IMR-90 (cell line): ENCODE measurements at places on chromosomes 13 and 19. TPM values are rescaled to one million over a fixed set of nuclear protein-coding genes. Genes with fewer than 3 reads are reported as not detected.

METTL21C gene
- total RNA-seq, result not detected in 2 replicates

CBLC gene
- total RNA-seq, result not detected in 2 replicates

NUCB1 gene
- 37.3 and 39.2 TPM in 2 replicates for total RNA-seq

GRAMD1A gene
- 11.1 and 11.4 TPM in 2 replicates for total RNA-seq

NDFIP2 gene
- total RNA-seq, result 25.8 and 48.9 TPM in 2 replicates

- DNase-seq, result no peak
These were observed 11.3 kb downstream of the NMRK2 start for GRCh38 chr19:3944018-3944721.

DNA sequence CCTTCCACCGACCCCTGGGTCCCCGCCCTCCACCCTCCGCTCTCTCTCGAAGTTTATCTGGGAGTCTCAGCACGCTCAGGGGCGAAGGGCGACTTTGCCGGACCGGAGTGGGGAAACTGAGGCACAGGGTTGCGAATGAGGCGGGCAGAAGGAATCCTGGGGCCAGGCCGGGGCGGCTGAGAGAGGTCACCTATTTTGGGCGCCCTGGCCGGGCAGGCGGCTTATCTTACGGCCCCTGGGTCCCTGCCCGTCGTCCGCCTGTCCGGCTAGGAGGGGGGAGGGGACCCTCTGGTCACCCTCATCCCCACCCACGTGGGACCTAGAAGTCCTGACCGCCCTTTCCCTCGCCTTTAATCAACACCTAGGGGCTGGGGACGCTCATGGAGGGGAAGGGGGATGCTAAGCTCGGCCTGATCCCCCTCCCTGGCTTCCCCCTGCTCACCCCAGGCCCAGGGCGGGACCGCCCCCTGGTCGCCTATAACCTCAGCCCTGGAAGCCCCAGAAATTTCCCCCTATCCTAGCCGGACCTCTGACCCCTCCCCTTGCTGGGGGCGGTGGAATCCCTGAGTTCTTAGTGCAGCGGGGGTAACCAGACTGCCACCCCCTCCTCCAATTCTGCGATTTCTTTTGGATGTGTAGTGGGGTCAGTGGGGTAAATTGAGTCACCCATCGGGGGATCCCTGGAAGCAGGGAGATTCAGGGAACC, 556 bp downstream of the TRIP10 start:
- no peak for DNase-seq

DNA sequence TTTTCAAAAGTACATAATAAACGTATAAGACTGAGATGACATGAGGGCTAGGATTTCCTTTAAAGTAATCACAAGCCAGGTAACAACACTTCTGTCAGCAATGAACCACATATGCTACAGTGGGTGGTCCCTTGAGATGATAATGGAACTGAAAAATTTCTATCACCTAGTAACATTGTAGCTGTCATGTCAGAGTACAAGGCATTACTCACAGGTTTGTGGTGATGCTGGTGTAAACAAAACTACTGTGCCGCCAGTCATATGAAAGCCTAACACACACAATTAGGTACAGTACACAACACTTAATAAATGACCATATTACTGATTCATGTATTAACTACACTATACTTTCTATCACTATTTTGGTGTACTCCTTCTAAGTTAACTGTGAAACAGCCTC, 36.8 kb downstream of the MIPEP start:
- no peak for DNase-seq

- no peak for DNase-seq
These were observed 675.9 kb downstream of the UQCRFS1 start for GRCh38 chr19:28537079-28537478.

GRCh38 chr19:9144920-9145319, 4.7 kb downstream of the ZNF317 start:
- no peak for DNase-seq

GRCh38 chr13:82330499-82330898, 1551.8 kb downstream of the SLITRK1 start:
- DNase-seq, result no peak

GRCh38 chr13:93446238-93446637, 219.6 kb downstream of the GPC6 start:
- peak; percentile 13 for DNase-seq

DNA sequence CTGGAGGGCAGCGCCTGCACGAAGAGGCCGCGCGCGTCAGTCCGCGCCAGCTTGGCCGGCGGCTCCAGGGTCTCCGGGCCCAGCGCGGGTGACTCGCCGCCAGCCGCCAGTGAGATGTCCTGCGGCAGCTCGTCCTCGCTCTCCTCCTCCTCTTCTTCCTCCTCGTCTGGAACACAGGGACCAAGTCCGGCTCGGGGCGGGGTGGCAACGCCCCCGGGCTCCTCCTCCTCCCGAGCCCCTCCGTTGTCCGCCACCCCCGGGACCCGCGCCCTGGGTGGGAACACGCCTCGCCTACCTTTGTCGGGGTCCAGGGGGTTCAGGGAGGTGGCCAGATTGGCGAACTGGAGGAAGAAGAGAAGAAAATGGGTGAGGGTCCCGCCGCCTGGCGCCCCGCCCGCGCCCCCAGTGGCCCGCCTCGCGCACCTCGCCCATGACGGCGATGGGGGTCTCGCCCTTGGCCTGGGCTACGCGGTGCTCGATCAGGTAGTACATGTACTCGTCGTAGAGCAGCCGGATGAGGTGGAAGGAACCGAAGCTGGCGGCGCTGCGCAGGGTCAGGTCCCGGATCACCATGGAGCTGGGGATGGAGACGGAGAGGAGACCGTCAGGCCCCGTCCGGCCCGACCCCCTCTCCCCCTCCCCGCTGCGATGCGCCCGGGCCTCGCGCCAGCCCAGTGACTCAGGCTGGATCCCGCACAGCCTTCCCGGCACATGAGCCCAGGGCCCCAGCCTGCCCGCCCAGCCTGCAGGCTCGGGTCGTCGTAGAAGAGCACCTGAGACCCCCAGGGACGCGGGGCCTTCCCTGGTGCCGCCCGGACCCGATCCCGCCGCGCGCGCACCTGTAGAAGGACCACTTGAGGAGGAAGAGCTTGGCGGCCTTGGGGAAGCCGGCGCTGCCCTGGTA, 10.6 kb downstream of the DCAF15 start:
- peak; percentile 60 for DNase-seq

GRCh38 chr13:40440990-40441820, 225.2 kb downstream of the FOXO1 start:
- no peak for DNase-seq

DNA sequence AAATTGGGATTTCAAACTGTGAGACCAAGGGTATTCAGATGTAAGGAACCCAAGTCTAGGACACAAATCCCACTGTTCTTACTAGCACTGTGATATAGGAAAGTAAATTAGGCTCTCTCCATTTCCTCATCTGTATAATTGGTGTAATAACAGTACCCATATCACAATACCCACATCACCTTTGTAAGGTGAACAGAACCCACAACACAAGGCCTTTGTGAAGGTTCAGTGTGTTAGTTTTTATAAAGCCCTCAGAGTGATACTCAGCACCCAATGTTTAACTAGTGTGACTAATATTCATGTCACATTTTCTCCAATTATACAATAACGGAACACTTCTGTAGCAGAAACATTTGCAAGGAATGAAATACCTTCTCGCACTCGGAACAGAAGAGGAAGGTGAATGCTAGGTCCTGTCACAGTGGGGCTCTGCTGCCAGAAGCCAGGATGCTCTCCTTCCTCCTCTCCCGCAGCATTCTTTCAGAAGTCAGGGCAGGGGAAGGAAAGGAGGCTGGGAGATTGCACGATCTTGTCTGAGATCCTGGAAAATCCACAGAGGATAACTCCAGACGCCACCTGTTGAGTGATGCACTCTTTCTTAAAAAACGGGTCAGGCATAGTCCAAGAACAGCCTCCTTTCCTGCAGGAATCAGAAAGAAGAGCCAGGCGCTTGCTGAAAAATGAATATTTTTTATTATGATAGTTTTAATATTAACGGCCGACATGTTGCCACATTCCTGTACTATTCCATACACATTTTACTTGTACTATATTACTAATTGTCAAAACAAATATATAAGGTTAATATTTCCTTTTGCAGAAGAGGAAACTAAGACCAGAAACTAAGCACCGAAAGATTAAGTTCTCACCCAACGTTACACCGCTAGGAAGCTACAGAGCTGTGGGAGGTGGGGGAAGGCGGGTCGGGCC, 762 bp downstream of the ZNF45 start:
- peak; percentile 10 for DNase-seq

GRCh38 chr13:28324181-28324789, 170.6 kb downstream of the FLT1 start:
- DNase-seq, result peak; percentile 73

DNA sequence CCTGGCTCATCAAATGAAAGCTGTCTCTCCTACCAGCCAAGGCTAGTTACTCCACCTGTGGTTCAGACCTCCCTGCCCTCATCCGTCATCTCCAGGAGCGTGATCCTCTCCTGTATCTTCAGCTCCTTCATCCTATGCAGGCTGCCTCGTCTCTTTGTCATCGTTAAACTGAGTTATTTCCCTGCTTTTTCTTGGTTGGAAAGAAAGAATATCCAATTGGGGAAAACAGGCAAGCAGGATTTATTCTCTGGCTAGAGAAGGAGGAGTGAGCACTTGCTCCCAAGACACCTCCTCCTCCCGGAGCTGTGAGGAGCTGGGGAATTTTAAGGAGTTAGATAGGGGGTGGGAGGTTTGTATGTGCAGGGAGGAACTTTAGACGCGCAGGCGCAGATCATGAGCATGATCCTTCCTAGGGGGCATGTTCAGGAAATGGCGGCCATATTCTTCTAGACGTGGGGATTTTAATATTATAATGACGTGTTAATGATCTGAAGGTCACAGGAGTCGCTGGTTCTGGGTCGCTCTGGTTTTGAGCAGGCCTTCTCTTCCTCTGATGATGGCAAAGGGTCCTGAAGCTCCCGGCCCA, 156.4 kb upstream of the KL start:
- no peak for DNase-seq
